ENCODE measurements at places on chromosomes 2 and 18. TPM values are rescaled to one million over a fixed set of nuclear protein-coding genes. Genes with fewer than 3 reads are reported as not detected.
A peak's percentile ranks its signal among the peaks of the same experiment; 100 is the strongest.

GRCh38 chr2:233079473-233079877 lies 19.3 kb downstream of the INPP5D start:
- no peak for DNase-seq

GRCh38 chr2:61662990-61663389 lies 124.8 kb upstream of the XPO1 start:
- no peak for DNase-seq

DNA sequence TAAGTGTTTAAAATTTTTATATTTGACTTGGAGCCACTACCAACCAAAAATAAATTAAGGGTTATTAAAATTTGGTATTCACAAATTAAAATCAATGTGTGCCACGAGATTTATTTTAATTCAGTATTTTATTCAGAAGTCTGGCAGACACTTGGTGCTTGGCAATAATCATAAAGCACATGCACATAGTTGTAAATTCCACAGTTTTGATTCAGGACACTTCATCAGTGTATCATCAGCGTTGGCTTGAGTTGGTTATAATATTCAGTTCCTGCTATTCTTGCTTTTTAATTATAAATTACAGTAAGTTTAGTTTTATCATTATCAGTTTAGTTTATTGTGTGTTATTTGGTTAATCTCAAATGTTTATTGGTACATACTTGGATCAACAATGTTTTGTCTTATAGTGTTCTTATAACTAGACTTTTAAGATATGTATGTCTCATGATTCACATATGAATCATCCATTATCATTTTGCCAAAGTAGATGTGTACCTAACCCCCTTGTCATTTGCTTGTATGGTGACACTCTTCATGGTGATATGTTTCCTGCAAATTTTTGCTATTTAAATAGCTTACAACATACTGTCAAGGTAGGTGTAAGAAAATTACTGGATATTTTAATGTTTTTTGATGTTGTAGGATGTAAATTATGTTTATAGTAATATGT lies 237.9 kb downstream of the BABAM2 start:
- DNase-seq: peak; percentile 68

The TMEM37 gene
- not detected for total RNA-seq

GRCh38 chr2:104772996-104773395 lies 80.9 kb upstream of the POU3F3 start:
- DNase-seq: no peak

The TTN gene
- not detected for total RNA-seq

GRCh38 chr18:52615943-52616342 lies 275.9 kb downstream of the DCC start:
- no peak for DNase-seq

The KRTCAP3 gene
- not detected for total RNA-seq

The EIF4E2 gene
- 98.5 TPM for total RNA-seq

DNA sequence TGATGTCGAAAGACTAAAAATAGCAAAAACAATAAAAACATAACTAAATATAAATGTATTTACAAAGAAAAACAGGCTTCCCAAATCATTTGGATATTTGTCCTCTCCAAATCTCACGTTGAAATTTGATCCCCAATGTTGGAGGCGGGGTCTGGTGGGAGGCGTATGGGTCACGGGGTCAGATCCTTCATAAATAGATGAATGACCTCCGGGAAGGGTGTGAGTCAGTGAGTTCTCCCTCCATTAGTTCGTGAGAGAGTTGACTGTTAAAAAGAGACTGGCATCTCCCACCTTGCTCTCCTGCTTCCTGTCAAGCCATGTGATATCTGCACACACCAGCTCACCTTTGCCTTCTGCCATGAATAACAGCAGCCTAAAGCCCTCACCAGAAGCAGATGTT lies 703.0 kb downstream of the TMEM182 start:
- no peak for DNase-seq

GRCh38 chr18:35137632-35138031 lies 96.4 kb downstream of the MAPRE2 start:
- no peak for DNase-seq

DNA sequence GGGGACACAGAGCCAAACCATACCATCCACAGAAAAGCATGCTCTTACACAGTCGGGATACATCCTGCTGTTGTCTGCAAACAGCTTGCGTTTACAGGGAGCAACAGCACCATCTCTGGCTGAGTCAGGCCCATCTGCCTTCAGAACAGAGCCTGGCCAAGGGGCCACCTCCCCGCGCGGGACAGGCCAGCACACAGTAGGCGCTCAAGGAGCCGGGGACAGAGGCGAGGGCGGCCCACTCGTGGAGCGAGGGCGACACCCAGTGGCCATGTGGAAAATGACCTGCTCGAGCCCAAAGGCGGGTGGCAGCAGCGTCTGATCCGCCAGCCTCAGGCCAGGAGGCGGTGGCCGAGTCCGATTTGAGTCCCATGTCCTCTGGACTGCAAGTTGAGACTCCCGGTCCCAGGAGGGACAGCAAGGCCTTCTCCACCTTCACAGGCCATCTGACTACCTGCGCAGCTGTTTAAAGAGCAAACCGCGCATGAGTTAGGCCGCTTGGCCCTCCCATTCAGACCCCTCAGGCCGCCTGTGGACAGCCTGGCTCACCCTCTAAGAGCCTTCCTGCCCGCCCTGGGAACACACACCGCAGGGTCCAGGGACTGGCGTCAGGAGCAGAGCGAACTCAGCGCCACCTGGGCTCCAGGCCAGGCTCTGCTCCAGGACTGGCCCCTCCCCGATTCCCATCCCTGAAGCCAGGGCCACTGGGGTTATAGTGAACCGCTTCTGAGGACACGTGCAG lies 38.3 kb downstream of the TTC32 start:
- peak; percentile 70 for DNase-seq

DNA sequence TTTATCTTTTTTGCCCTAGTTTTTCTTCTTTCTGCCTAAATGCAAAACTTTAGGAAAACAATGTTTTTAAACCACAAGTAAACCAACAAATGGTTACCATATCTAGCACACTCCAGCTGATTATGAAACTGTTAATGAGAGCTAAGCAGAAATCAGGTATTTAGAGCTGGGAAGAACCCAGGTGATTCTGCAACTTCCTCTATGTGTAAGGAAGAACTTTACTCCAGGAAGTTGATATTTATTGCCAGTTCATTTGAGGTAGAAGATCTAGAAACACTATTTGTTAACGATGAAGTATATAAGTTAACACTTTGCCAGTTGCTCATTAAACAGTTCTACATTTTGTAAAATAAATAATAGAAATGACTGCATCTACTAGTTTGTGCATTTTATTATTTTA lies 409.7 kb downstream of the XIRP2 start:
- no peak for DNase-seq

GRCh38 chr2:20955277-20956026 lies 88.4 kb downstream of the APOB start:
- DNase-seq: no peak

- DNase-seq: no peak
Measured at GRCh38 chr2:59968441-59968840, 585.0 kb downstream of the BCL11A start.

- peak; percentile 22 for DNase-seq
Measured at GRCh38 chr2:147934881-147935620, 85.5 kb downstream of the ORC4 start.

The SPR gene
- 39.0 TPM for total RNA-seq

- DNase-seq: no peak
Measured at GRCh38 chr2:227025510-227025909, 138.5 kb downstream of the COL4A4 start.

The NCKAP5 gene
- total RNA-seq: 0.65 TPM

GRCh38 chr2:188292348-188293239 lies 920 bp downstream of the GULP1 start:
- DNase-seq: peak; percentile 80

- DNase-seq: peak; percentile 33
Measured at GRCh38 chr2:171754254-171754939, 67.1 kb downstream of the DYNC1I2 start.

The OST4 gene
- total RNA-seq: 499 TPM

DNA sequence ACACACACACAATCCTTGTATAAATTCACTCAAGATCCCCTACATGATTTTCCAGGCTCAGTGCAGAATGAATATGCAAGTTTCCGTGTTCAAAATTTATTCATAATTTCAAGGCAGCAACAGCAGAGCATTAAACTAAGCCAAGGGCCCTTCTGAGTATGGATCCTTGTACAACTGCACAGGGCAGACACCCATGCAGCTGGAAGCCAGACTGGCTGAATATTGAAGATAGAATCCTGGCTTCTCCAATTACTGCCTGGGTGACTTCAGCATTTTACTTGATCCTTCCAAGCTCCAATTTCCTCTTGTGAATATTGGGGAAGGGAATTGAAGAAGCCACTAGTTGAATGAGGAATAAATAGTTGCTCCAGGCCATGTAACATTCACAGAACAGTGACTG lies 267.9 kb upstream of the REG3G start:
- DNase-seq: no peak

The KATNAL2 gene
- total RNA-seq: 9.6 TPM

DNA sequence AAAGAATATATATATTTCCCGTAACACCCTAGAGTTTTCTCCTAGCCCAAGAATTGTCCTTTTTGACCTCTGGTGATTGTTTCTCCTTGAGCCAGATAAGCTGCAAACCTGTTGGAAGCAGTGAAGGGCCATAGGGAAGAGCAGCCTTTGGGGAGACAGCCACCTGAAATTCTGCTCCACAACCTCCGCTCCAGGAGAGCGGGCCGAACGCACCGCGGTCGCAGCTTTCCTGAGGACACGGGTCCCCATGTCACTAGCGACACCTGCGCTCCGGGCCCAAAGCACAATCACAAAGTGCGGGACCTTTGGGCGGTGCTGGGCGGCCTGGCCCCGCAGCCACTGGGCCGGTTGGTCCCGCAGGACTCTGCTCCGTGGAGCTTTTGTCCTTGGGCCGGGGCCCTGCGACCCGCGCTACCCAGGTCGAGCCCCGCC lies 557 bp upstream of the DSG2 start:
- no peak for DNase-seq

GRCh38 chr2:192357217-192357616 lies 162.5 kb upstream of the TMEFF2 start:
- DNase-seq: no peak

The RFTN2 gene
- 2.1 TPM for total RNA-seq

GRCh38 chr2:108536133-108536780 lies 2.0 kb downstream of the LIMS1 start:
- DNase-seq: peak; percentile 48

The FAM237A gene
- not detected for total RNA-seq

- peak; percentile 68 for DNase-seq
Measured at GRCh38 chr2:111072220-111072871, 48.4 kb upstream of the BCL2L11 start.

The MEIS1 gene
- 21.4 TPM for total RNA-seq

- no peak for DNase-seq
Measured at GRCh38 chr2:6683516-6683915, 182.2 kb downstream of the CMPK2 start.

- DNase-seq: peak; percentile 65
Measured at GRCh38 chr18:7608781-7609201, 41.7 kb downstream of the PTPRM start.

The KCNE4 gene
- total RNA-seq: 3.8 TPM

GRCh38 chr2:173213181-173213580 lies 137.5 kb downstream of the MAP3K20 start:
- no peak for DNase-seq

DNA sequence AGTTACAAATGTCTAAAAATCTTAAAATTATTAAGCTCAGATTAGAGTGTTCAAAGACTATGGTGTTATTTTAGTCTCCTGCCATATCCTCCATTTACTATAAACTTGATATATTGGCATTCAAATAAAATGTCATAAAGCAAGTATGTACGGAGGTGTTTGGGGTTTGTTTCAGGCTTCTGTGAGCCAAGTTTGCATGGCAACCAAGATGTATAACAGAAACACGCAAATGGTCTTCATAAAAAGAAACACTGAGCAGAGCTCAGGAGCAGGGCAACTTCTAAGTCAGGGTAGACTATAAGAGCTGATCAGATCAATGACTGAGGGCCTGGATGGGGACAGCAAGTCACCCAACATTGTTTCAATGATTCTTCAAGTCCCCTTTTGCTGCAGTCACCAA lies 20.5 kb upstream of the OSR1 start:
- DNase-seq: no peak

- no peak for DNase-seq
Measured at GRCh38 chr18:35050705-35051195, 9.5 kb downstream of the MAPRE2 start.

The C2orf80 gene
- not detected for total RNA-seq

The CERKL gene
- total RNA-seq: not detected
